Stimulated activated CD8-positive, alpha-beta memory T cell treated with anti-CD3 and anti-CD28 coated beads, Interleukin-7, amount 100 ng/mL, for 1 hour (primary cell): ENCODE measurements at places on chromosomes 4 and X.

DNA sequence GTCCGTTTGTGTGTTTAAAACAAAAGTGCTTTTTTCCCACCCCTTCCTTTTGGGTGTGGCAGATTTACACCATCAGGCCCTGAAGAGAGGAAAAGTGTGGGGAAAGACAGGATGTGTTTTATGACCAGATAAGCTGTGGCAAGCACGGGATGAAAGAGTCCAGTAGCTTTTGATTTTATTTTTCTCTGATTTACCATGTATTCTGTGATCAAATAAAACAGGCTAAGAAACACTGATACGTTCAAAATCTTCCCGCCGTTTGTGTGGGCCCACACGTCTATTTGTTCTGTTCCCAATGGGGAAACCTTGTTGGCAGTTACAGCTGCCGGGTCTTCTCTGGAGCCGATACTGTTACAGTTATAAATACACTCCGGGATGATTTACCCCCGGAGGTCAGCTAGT, 10.8 kb downstream of the LRP2BP start:
- DNase-seq = no peak

- DNase-seq = no peak
Observed at GRCh38 chr4:86706923-86707597, 112.9 kb downstream of the PTPN13 start.

GRCh38 chr4:170423137-170423536, 333.4 kb upstream of the AADAT start:
- DNase-seq = no peak

- no peak for DNase-seq
Observed at GRCh38 chr4:8738471-8738931, 133.1 kb downstream of the HMX1 start.

DNA sequence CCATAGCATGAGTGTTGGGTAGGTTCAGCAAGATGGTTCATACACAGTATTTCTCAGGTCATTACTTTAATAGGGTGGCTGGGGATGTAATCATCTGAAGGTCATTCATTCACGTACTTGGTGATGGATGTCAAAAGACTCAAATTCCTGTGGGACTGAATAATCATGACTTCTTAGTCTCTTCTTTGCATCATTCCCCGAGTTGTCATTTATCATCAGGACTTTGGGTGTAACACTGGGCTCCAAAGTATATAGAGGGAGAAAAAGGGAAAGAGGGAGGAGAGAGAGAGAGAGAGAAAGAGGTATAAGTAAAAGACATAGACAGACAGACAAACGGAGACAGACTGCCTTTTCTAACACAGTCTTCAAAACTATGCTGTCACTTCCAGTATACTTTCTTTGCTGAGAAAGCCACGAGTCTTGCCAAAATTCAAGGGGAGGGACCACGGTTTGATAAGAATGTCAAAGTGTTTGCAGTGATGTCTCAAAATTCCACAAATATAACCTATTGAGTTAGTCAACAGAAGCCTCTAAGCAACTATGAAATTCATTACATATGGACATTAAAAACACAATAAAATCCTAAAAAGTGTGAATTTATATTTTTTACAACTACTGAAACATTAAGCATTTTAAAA, 55.9 kb downstream of the UGT2A3 start:
- no peak for DNase-seq

DNA sequence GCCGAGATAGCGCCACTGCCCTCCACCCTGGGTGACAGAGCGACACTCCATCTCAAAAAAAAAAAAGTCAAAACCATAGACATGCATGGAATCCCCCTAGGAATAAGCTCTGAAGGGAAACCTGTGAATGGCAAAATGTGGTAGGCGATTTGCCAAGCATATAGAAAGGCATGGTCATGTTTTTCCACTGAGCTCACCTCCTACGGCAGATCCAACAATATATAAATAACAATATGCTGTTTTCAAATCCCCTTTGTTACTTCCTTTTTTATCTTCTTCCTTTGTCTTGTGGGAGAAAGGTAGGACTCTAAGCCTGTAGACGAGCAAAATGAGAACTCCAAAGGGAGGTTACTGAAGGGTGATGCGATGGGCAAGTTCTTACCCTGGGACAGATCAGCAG, 219.0 kb downstream of the PALLD start:
- DNase-seq = no peak

GRCh38 chr4:16995451-16995850, 97.0 kb upstream of the LDB2 start:
- DNase-seq = no peak

- no peak for DNase-seq
Observed at GRCh38 chr4:122705547-122706117, 26.9 kb upstream of the BBS12 start.

GRCh38 chr4:150217192-150217591, 138.9 kb downstream of the DCLK2 start:
- DNase-seq = no peak
